ENCODE measurements at places on chromosomes 11 and 22.

DNA sequence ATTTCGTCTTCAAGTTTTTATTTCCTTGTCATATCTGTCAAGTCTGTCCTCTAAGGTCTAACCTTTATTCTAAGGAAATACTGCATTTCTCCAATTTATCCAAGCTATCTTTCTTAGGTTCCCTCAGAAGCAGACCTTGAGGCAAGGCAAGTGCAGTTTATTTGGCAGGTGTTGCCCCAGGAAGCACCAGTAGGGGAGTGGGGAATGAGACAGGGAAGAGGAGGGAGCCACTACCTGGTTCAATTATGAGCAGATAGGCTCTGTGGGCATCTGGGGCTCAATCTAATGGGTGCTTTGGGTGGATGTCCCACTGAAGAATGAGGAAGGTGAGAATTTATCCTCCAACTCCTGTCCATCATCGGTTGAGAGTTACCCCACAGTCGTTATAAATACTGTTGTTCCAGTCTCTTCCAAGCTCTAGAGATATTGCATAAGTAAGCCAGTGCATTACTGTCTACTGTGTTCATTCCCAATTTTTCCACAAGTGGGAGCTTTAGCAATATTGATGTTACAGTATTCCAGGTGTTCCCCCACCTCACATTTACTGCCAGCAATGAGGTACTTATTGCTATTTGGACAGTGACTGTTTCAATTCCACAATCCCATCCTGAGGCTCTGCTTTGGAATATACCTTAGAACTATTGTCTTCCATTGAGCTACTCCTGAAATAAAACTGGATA is 154.9 kb upstream of the CEP126 start:
- no peak for DNase-seq

- DNase-seq = no peak
Measured at GRCh38 chr11:77669848-77670511, 32.4 kb upstream of the CLNS1A start.

DNA sequence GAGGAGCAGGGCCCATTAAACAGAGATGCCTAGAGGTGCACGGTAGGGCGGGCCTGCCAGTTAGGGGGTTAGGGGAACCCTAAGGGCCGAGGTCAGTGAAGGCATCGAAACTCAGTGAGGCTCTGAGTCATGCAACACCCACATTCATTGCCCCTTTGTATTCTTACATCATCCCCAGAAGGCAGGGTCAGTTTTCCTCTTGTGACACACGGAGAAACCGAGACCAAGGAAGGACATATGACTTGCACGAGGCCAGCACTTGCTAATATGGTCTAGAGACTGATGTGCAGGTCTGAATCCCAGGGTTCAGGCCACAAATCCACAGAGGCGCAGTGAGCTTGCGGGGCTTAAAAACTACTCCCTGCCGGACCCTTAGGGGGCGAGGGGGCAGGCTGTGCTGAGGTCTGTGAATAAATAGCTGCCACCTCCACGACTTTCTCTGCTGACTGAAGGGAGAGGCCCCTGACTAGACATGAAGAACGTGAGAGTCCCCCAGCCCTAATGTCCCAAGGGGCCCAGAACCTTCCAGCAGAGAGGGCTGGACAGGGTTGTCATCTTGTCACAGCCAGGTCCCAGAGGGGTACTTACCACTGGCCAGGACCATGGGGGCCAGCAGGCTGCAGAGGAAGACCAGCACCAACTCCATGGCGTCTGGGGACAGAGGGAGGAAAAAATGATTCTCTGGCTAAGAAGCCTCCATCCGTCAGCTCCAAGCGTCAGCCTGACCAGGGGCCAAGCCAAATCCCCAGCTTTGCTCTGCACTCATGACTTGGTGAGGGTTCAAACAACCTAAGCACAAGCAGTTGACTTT is 17.8 kb upstream of the FXYD2 start:
- no peak for DNase-seq

- no peak for DNase-seq
Measured at GRCh38 chr11:71115770-71116692, 136.3 kb downstream of the SHANK2 start.

DNA sequence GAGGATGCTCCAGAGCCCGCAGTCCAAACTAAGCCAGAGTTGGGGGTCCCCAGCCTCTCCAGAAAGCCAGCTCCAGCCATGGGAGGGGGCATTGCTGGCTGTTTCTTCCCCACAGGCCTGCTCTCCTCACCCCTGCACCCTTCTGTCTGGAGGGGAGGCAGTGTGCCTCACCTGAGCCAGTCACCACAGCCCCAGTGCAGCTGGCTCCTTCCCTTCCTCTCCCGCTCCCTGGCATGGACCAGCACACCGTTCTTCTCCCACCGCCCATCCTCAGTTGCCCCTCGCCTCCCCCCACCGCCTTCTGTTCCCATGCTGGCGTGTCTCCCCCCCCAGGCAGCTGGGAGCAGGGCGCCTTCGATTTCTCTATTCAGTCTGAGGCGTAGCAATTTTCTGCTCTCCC is 110.5 kb upstream of the THY1 start:
- no peak for DNase-seq

DNA sequence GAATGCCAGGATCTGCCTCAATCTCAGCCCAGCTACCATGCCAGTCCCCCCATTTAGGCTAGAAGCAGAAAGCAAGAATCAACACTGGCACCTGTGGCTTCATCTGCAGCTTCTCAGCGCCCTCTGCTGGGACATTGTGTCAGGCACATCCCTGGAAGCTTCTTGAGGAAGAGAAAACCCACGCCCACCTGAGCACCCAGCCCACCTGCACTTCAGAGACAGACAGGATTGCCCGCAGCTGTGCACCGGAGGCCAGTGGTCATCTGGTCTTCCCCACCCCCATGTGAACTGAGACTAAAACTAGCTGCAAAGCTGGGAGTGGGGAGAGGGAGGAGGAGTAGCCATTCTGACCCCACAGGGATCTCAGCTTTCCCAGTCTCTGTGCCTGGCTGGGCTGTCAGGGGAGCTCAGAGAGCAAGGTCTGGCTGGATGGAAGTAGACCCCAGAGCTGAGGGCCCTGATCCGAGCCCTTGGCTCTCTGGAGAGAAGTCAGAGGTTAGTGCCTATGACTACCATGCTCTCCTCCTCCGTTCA is 66.8 kb downstream of the FEZ1 start:
- peak; percentile 20 for DNase-seq

GRCh38 chr11:13318498-13319295 is 41.1 kb downstream of the BMAL1 start:
- no peak for DNase-seq

- no peak for DNase-seq
Measured at GRCh38 chr11:125175896-125176575, 11.5 kb downstream of the PKNOX2 start.

- no peak for DNase-seq
Measured at GRCh38 chr11:4041731-4042391, 52.7 kb upstream of the RRM1 start.

DNA sequence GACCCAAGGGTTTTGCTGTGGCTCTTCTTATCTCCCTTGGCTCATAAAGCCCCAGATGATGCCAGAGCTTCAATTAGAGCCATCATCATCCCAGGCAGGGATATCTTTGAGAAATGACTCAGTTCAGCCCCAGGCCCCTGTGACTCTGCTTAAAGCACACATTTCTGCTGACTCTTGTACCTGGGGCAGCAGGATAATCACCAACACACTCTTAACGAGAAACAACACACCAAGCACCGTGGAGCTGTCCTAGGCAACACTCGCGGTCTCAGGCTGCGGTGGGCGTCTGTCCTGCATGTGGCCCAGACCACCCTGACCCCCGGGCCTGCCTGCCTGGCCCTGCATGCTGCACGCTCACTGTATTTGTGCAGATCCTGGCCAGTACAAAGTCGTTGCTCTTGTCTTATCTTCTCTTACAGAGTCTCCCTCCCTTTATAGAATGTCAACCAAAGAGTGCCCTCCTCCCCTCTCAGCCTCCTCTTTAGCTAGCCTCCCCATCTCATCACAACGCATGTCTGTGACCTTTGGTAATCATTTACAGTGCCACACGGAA is 114.2 kb upstream of the PARVA start:
- no peak for DNase-seq

- no peak for DNase-seq
Measured at GRCh38 chr11:36465449-36466163, 44.5 kb downstream of the TRAF6 start.

DNA sequence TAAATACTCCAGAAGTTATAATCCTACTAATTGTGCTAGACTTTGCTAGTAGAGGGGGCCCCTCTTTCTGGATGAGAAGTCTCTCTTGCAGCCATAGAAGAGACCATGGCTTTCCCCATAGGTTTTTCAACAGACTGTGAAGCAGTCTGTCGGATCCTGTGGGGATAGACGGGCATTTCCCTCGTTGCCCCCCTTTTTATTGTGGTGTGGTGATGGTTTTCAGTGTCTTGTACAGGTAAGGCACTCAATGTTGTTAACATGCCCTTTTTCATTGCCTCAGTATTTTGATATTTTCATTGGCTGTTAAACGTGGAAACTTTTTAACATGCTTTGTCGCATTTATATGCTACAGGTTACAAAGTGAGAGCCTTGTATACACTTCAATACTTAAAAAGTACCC is 16.4 kb upstream of the GAS2L1 start:
- no peak for DNase-seq

- no peak for DNase-seq
Measured at GRCh38 chr11:10326012-10326964, 21.4 kb downstream of the ADM start.

DNA sequence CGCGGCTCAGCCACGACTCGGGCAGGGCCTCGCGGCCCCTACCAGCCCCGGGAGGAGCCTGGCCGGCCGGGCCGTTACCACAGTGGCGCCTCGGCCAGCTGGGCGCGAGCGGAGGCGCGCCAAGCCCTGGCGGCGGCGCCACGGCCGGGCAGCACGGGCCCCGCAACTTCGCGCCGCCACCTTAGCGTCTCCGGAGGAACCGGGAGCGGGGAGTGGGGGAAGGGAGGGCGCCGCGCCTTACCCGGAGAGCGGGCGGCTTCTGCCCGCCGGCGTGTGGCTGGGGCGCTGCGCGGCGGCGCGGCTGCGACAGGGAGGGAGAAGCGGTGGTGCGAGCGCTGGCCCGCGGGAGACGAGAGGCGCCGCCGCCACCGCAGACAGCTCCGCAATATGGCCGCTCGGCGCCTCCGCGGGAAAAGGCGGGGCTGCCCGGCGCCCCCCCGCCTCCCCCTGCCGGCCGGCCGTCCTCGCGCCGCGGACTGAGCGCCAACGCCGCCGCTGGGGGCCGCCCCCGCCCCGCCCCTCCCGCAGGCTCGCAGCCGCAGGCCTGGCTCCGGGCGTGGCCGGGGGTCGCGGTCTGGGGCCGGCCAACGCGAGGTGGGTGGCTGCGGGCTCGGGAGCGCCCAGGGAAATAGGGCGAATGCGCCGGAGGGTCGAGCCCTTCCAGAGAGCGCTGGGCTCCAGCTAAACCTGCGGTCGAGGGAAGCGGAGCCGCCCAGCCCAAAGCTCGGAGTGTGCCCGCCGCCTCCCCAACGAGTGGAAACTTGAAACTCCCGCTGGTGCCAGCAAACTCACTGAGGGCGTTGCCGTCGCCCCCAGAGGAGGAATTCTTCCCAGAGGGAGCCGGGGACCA is at the start of gene RDX:
TSS of gene RDX (minus strand) at position 389 of the 850 bp plus-strand sequence. CDS start 16,922 bp downstream, outside the sequence.
- peak; percentile 60 for DNase-seq

DNA sequence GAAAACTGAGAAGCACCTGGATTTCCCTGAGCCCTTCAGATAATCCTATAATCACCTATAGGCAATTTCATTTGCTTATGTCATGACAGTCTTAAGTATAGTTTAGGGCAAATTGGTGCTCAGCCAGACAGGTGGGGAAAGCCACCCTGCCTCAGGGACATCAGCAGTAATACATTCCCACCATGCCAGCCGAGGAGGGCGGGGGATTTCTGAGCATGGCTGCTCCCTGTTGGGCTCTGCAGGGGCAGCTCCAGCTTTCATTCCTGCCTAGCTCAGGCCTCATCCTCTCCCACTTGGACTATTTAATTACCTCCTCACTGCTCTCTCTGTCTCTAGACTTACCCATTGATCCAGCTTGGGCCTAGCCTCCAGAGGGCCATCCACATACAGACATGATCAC is 9.0 kb upstream of the DRD2 start:
- DNase-seq = no peak

GRCh38 chr11:76209973-76210930 is 4.0 kb upstream of the WNT11 start:
- DNase-seq = no peak

DNA sequence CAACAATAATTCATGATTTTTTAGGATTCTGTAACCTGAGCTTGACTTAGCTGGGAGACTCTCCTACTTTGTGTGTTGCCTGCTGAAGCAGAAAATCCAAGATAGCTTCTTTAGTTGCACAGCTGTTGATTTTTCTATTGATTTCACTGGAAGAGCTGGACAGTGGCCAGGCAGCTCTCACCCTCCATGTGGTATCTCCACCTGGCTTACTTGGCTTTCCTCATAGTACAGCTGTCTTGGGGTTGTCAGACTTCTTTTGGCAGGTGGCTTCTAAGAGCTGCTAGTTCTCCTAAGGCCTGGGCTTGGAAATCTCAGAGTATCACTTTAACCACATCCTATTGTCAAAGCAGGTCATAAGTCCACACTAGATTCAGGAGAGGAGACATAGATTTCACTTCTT is 130.8 kb upstream of the SPON1 start:
- DNase-seq = no peak

GRCh38 chr22:26035523-26035922 is 133.7 kb upstream of the SEZ6L start:
- no peak for DNase-seq

DNA sequence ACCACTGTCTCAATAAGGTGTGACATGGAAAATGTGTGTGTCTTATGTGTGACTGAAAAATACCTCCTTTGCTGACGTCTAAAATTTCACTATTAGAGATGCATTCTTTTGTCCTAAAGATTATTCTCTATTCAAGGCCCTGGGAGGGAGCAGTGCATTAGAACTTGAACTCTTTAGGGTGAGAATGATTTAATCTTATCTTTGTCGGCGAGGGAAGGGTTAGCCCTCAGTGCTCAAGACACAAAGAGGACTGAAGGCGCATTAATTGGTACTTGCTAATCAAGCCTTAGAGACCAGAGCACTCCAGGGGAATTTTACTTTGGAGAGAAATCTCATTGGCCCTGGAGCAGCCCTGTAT is 29.8 kb upstream of the PLET1 start:
- no peak for DNase-seq

GRCh38 chr22:48320683-48321451 is 1506.8 kb downstream of the BRD1 start:
- DNase-seq = no peak

DNA sequence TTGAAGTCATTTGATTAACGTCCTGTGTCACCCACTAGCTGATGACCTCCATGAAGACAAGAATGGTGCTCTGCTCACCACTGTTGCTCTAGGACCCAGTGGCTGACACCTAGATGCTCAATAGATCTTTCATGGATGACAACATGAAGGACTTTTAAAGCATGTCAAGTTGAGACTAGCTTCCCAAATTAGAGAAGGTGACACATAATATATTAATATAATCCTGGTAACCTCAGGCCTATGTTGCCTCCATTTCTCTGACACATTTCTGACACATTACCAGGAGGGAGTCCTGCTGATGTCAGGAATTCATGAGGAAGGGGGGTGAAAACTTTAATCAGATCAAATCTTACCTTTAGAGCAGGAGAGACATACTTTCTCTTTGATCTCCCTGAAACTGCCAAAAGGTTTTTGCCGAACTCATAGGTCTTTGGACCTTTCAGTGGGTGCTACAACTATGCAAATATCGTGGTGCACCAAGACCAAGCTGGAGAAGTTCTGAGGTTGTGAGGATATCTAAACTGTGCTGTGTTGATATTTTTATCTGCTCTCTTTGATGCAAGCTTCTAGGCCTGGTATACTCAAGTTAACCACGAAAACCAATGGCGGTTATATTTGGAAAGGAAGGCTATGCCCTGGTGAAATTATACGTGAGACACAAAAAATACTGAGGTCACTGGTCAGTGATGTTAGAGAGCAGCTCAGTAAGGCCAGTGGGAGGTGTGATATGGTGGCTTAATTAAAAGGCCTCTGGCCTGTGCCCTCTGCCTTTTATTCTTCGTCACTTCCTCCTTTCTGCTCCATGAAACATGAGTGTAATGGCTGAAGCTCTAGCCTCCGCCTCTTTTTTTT is 13.2 kb upstream of the AMPD3 start:
- DNase-seq = no peak
